ENCODE measurements at places on chromosomes 11 and 22.

GRCh38 chr11:85945296-85945695, 90.1 kb downstream of the CCDC83 start:
- DNase-seq = no peak

DNA sequence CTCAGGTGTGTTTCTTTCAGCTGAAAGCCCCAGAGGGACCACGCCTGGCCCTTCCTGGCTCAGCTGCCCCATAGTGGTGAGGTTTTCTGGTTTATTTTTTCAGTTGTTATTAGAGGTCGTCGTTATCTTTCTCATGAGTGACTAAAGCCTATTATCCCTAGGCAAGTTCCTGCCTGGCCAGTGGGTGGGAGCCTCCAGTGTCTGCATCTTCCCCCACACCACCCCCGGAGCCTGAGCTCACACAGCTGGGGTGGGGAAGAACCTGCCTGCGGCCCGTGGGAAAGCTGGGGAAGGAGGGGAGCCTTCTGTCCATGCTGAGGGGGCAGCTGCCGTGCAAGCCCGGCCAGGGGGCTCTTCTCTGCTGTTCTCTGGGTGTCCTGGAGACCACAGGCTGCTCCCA, 24.3 kb upstream of the PPFIA1 start:
- DNase-seq = no peak

- peak; percentile 72 for DNase-seq
These were observed 73.9 kb upstream of the FGF3 start for GRCh38 chr11:69892986-69893555.

DNA sequence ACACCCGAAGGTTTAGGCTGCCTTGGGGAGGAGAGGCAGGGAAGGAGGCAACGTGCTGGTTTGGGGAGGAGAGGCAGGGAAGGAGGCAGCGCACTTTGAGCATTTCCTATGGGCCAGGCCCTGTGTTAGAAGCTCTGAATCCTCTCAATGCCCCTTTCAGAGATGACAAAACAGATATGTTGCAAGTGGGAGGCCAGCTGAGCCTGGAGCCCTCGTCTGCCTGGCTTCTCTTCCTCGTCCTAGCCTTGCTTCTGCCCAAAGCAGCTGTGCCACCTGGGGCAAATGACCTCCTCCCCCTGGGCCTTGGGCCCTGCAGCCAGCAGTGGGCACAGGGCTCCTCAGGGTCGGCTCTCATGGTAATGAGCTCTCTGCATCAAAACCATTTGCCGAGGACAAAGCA, 15.3 kb upstream of the LRRC32 start:
- no peak for DNase-seq

DNA sequence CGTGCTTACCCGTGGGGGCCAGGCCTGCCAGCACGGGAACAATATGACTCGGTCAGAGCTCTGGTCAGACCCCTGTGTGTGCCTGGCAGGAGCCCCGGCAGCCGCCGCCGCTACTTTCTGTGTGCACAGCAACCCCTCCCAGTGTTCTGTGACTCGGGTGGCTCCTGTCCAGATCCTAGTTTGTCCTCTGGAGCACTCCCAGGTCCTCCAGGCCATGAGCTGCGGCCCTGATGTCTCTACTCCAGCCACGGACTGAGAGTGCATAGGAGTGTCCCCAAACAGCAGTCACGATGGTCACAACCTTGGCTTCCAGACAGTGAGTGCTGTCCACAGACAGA, 3.2 kb downstream of the NDUFS8 start:
- no peak for DNase-seq

GRCh38 chr11:77771135-77771534, 49.4 kb downstream of the RSF1 start:
- no peak for DNase-seq

DNA sequence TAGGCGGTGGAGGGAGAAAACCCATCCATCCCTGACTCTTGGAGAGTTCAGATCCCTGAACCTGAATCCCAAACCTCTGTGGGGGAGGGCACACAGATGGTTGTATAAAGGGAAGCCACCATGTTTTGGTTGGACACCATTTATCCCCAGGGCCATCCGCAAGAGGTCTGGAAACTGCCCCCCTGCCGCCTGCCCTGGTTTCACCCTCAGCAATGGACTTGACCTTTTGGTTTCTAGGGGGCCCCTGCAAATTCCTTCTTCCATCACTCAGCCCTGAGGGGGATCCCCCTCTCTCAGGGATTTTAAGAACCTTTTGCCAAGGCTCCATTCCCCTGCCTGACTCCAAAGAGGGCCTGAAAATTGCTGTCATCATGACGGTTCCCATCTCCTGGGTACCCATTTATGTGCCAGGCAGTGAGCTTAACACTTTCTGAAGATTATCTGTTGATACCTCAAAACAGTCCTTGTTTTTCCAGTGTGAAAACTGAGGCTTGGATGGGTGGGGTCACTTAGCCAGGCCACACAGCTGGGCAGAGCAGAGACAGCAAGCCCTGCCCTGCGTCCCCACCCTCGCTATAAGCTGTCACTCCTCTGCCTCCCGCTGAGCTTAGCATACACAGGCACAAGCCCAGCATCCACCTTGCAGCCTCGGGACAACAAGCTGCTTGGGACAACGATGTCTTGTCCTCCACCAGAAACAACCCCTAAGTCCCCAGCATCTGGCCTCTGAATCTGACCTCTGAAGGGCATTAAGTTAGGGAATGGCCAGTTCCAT, 33.2 kb upstream of the CRYBB3 start:
- peak; percentile 68 for DNase-seq

DNA sequence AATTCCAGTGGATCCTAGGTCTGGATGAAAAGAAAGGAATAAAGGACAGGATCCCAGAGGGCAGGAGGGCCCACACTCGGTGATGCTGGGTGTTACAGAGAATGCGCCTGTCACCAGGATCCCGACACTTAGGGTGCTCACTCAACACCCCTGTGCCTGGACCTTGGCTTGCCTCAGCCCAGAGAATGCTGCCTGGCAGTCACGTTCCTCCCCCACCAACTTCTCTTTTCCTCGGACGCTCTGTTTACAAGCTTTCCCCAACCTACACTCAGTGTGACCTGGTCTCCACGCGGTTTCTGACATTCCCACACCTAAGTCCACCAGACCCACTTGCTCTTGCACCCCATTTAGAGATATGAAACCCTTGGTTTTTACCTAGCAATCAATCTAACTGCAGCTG, 38.0 kb upstream of the ETS1 start:
- DNase-seq = no peak

DNA sequence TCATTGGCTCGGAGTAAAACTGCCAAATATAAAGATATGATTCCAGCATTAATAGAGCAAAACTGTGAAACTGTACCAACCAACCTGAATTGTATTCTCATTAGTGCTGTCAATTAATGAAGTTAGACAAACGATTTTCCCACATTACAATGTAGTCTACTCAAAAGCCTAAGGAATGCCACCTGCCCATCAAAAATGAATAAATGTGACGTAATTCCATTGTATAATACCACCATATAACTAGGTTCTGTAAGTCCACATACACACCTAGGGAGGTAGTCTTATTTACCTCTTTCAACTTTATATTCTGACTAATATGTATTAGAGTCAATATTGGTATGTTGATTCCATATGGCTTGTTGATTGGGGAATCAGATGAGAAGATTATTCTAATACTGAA, 76.2 kb downstream of the FAM76B start:
- DNase-seq = no peak

GRCh38 chr11:46336563-46337180, 10.6 kb upstream of the DGKZ start:
- no peak for DNase-seq

DNA sequence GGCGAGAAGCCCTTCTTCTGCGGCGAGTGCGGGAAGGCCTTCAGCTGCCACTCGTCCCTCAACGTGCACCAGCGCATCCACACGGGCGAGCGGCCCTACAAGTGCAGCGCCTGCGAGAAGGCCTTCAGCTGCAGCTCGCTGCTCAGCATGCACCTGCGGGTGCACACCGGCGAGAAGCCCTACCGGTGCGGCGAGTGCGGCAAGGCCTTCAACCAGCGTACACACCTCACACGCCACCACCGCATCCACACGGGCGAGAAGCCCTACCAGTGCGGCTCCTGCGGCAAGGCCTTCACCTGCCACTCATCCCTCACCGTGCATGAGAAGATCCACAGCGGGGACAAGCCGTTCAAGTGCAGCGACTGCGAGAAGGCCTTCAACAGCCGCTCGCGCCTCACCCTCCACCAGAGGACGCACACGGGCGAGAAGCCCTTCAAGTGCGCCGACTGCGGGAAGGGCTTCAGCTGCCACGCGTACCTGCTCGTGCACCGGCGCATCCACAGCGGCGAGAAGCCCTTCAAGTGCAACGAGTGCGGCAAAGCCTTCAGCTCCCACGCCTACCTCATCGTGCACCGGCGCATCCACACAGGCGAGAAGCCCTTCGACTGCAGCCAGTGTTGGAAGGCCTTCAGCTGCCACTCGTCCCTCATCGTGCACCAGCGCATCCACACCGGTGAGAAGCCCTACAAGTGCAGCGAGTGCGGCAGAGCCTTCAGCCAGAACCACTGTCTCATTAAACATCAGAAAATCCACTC, 12.2 kb downstream of the ZNF74 start:
- no peak for DNase-seq

DNA sequence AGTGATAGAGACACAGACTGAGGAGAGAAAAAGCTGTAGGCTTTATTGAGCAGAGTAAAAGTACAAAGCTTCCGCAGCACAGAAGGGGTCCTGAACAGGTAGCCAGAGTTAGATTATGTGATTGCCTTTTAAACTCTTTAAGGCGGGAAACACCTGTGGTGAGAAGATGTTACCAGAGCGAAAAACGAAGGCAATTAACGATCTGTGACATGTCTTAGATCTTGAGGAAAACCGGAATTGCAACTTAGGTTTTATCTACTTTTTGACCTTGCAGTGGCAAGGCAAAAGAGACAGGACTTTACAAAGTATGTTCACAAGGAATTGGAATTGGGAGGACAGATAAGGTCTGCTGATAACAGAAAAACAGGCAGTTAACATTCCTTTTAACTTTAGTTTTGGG, 493.6 kb upstream of the FAT3 start:
- DNase-seq = no peak

DNA sequence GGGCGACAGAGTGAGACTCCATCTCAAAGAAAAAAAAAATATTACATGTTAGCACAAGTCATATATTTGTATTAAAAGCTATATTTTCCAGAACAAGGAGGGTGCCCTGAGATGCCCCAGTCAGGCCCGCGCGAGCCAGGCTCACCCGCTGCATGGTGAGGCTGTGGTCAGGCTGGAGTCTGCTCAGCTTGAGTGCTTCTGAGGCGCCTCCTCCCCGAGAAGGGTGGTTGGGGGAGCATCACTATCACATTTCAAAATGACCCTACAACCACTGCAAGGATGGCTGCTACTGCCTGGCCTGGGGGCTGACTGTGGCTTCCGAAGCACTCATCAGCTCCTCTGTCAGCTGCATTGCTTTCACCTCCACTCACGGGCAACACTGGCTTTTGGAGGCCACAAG, 77.1 kb downstream of the SCUBE1 start:
- no peak for DNase-seq

DNA sequence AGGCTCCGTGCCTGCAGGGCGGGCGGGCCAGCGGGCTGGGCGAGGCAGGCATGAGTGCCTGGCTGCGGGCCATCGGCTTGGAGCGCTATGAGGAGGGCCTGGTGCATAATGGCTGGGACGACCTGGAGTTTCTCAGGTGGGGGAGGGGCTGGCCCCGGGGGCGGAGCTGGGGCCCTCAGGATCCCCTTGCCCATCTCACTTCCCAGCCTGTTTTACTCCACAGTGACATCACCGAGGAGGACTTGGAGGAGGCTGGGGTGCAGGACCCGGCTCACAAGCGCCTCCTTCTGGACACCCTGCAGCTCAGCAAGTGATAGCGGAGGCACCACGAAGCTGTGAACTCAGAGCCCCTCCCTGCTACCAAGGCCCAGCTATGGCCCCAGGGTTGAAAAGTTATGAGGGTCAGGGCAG, 5.9 kb downstream of the PHOX2A start:
- DNase-seq = no peak

- no peak for DNase-seq
These were observed 368.3 kb downstream of the SHANK2 start for GRCh38 chr11:70883973-70884623.

- no peak for DNase-seq
These were observed 90.3 kb downstream of the TP53I11 start for GRCh38 chr11:44860346-44860745.

DNA sequence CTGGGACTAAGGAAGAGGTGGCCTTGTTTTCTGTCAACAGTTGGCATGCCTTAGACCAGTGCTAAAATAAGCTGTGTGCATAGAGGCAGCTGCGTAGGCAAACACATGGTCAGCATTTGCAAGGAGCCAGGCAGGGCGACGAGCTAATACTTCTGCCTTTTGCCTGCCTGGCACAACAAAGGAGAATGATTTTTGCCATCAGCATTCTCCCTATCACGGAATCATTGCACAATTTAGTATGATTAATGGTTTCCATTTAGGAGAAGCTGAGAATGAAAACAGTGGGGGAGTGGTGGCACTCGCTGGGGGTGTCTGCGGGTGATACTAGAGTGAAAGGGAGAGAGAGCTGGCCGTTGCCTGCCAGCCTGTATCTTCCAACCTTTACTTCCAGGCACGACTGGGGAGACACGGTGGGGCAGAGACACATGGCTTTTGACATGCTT, 336.0 kb downstream of the CADM1 start:
- no peak for DNase-seq

GRCh38 chr11:45248501-45249011, 37.6 kb downstream of the SYT13 start:
- DNase-seq = no peak

DNA sequence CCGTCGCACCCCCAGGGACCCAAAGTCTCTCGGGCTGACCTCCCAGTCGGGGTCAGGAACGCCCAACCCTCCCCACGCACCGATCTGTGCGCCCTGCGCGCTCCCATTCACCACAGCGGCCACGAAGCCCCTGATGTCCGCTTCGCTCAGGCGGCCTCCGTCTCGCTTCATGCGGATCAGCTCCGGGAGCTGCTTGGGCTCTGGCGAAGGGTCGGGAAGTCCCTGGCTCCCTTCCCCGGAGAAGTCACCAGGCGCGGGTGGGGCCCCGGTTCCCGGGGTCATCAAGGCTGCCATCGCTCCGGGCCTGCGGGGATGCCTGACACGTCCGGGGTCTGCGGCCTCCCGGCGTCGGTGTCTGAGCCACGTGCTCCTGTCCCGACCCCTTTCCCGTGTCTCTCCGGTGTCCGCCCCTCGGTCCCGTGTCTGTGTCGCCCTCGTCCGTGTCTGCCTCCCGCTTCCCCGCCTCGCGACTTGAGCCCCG, 356 bp downstream of the TYMP start:
- peak; percentile 94 for DNase-seq

DNA sequence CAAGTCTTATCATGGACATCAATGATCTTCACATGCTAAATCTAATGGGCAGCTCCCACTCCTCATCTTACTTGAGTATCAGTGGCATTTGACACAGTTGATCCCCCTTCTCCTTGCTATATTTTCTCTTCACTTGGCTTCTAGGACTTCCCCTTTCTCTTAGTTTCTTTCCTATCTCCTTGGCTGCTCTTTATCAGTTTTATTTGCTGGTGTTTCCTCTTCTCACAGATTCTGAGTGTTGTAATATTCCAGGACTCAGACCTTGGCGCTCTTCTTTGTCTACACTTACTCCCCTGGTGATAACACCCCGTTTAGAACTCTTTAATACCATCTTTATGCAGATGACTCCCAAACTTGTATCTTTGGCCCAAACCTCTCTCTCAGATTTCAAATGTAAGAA, 33.9 kb upstream of the RASSF10 start:
- DNase-seq = no peak

- DNase-seq = no peak
These were observed 5.5 kb downstream of the TTC28 start for GRCh38 chr22:28674121-28674563.

- DNase-seq = no peak
These were observed 11.7 kb downstream of the MICAL2 start for GRCh38 chr11:12122083-12122482.
